ENCODE measurements at places on chromosomes 3 and 15. TPM values are rescaled to one million over a fixed set of nuclear protein-coding genes. Genes with fewer than 3 reads are reported as not detected.

GABRR3 gene
- not detected for total RNA-seq

FOXL2NB gene
- not detected for total RNA-seq

TGM4 gene
- not detected for total RNA-seq

CYP11A1 gene
- total RNA-seq, result 0.27 TPM

MESP2 gene
- total RNA-seq, result 0.27 TPM

ZNF80 gene
- not detected for total RNA-seq

RPP25 gene
- total RNA-seq, result 2.4 TPM

All from left ventricle myocardium inferior (tissue), 1 donor.